ENCODE measurements at places on chromosomes 12 and 14.

DNA sequence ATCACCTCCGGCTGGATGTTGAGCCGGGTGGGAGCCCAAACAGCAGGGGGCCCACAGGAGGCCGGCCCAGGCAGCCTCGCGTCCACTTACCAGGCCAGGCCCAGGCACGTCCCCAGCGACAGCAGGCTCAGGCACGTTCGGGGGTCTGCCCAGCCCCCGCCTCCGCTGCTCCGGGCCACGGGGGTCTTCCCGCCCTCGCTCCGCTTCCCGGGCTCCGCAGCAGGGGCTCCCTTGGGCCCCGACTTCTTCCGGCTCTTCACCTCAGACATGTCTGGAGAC is 216 bp downstream of the IKBIP start:
- no peak for DNase-seq

GRCh38 chr12:11553871-11554533 is 95.5 kb upstream of the ETV6 start:
- peak; percentile 69 for DNase-seq

- DNase-seq: no peak
These were observed 548.6 kb downstream of the SLC16A7 start for GRCh38 chr12:60144395-60144794.

DNA sequence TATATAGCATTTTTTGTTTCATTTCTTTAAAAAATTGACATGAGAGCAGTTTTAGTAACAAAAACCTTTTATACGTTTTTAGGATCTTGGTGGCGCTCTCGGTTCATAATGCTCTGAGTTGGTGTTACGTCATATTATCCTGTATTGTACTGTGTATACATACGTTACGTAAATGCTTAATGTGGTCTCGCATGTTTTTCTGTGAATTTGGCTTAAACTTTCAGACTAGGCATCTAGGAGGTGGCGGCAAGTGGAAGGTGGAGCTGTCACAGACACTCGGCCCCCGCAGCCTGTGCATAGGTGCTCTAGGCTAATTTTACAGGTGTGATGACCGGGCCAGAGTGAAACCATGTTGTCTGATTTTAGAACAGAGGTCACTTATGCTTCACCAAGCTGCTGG is 60.0 kb downstream of the PPP2R5C start:
- DNase-seq: no peak

DNA sequence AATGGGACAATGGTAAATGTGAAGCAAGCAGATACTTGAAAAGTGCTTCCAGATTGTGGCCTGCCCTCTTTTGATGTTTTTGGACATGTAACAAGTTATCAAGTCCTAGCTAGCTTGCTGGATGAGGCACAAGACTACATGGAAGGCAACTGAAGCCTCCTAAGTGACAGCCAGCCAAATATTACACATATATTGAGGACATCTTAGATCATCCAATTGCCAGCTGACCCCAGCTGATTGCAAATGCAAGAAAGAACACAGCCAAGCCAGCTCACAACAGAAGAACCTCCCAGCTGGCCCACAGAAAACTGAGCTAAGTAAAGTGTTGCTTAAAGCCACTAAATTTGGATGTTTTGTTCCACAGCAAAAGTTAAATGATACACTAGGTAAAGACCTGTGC is 156.9 kb downstream of the SRGAP1 start:
- DNase-seq: no peak

DNA sequence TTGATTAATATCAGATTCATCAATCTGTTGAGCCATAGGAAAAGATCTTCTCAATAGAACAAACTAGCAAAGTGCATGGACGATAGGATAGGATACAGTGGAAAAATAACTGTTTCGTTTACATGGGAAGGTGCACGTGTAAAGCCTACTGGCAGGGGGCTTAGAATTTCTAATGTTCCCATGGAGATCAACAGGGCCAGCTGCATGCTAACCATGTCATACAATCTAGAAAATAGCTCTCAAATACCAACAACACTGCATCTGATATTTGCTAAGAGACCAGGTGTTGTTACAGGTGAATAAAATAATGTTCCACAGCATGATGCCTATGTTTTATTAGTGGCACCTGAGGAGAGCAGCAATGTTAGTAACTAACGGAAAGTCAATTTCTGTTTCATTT is 72.5 kb downstream of the ACSS3 start:
- no peak for DNase-seq

DNA sequence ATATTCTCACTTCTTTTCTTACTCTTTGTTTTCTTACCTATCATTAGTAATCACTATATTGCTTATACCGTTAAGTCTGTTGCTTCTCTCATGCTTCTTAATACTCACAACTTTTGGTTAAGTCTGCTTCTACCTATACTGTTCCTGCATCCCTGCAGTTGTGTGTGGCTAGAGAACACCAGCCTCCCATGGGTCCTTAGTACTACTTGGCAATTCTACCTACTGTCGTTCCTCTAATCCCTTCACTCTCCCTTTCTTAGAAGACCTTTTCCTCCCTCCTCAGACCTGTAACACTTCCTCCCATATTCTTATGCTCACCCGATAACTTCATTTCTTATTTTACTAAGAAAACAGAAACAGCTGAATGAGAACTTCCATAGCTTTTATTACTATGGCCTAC is 29.3 kb downstream of the CNOT2 start:
- no peak for DNase-seq

DNA sequence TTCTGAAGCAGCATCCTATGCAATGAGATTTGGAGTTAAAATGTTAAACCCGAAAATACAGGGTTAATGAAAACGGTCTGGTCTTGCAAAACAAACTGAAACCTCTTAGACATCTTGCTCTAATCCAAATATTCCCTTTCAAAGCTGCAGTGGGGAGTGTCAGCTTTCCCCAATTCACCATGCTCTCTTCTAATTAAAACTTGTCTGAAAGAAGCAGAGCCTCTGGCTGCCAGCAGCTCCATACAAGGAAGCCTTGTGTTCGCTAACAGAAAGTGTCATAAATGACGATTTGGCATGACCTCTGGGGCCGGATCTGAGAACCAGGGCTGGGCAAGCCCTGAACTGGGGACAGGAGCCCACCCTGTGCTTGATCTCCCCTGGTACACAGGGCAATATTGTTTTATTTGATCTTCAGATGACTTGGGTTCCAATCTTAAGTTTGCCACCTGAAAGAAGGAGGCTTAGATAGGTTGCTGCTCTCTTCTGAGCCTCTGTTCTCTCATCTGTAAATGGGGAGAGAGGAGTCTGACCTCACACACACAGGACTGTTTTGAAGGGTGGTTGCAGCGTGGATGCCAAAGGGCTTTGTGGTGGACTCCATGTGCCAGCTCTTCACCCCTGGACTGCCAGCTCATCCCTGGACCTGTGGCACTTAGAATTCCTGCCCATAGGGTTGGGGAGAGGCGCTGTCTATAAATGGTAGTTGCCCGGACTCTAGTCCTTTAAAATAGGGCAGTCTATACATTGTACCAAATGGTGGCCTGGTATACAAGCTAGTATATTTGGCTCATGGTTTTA is 7.8 kb downstream of the KMT5A start:
- no peak for DNase-seq

GRCh38 chr12:64998371-64999147 is 122.5 kb downstream of the WIF1 start:
- DNase-seq: peak; percentile 8

GRCh38 chr14:104169699-104170479 is 31.5 kb downstream of the KIF26A start:
- DNase-seq: no peak

GRCh38 chr14:51059032-51059431 is 35.9 kb downstream of the TRIM9 start:
- DNase-seq: no peak

GRCh38 chr12:78407722-78408121 is 456.9 kb upstream of the SYT1 start:
- no peak for DNase-seq

- no peak for DNase-seq
These were observed 23.0 kb downstream of the BTBD6 start for GRCh38 chr14:105271224-105271890.

GRCh38 chr14:58467575-58467974 is 40.1 kb downstream of the KIAA0586 start:
- DNase-seq: no peak

- peak; percentile 89 for DNase-seq
These were observed 2.0 kb downstream of the TPI1 start for GRCh38 chr12:6869049-6870021.

DNA sequence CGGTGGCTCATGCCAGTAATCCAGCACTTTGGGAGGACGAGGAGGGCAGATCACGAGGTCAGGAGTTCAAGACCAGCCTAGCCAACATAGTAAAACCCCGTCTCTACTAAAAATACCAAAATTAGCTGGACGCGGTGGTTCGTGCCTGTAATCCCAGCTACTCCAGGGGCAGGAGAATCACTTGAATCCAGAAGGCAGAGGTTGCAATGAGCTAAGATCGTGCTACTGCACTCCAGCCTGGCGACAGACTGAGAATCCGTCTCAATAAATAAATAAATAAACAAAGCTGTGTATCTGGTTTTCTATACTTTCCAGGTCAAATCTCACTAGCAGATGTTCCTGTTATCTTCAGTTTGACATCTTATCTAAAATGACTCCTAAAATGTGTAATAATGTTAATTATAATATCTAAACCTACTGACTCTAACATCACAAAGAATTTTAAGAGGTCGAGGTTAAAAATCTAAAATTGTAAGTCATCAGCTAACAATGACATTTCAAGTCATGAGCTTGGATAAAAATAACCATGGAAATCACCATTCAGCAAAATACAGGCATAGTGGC is 2.4 kb upstream of the SRP54 start:
- no peak for DNase-seq

DNA sequence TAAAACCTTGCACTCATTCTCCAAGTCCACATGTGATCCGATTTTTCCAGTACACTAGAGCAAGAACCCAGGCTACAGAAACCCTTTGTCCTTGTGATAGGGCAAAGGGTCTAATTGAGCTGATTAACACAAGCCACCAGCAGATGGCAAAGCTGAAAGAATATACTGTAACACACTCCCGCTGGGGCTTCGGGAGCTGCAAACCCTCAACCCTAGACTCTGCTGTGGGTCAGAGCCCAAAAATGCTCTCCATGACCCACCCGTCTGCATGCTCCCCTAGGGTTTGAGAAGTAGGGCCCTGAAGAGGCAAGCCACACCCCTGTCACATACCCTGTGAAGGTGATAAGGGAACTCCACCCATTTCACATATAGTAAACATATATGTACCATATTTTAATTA is 33.6 kb upstream of the PCNX1 start:
- DNase-seq: no peak

DNA sequence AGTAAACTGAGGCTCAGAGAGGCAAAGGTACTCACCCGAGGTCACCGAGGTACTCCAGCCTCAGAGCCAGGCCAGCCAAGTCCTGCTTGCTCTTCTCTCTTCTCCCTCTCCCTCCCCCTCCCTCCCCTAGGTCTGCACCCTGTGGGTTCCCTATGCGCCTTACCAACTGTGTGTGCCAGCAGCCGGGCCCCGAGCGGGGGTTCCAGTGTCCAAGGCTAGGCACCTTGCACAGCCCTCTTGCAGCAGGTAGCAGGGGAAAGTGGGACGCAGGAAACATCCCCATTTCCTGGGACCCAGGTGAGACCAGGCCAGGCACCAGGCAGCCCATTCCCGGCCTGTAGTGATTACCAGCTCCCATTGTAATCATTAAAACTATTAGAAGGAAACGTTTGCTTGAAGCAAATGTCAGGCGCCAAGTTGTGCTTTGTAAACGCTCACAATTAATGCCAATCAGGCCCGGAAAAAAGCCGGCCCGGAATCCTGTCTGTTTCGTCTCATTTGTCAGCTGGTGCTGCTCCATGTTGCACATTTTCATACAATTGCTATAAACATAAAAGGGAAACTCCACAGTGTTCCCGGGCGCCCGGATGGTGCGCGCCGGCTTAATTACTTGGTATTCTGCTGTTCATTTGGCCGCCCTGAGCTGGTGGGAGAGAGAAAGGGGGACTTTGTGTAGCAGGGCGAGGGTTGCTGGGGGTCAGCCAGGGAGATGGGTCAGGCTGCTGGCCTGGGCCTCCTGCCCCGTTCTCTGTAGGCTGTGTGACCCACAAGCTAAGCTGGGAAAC is 11.9 kb downstream of the FAM222A start:
- DNase-seq: no peak

DNA sequence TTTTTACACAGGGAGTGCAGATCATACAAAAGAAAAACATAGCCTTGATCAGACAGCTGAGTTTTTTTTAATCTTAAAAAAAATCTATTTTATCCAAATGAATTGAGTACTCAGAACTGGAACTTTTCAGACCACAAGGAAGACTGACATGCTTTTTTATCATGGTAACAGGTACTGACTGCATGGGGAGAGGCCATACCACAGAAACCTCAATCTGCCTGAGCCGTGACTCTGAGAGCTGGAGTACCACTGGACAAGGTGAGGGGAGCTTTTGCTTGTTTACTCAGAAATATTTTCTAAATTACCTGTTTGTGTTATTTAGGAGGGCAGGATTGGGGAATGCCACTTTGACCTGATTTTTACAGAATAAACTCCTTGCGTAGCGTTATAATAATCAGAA is 143.9 kb downstream of the ALX1 start:
- DNase-seq: no peak

- no peak for DNase-seq
These were observed 230.8 kb downstream of the NUAK1 start for GRCh38 chr12:105907982-105908381.

DNA sequence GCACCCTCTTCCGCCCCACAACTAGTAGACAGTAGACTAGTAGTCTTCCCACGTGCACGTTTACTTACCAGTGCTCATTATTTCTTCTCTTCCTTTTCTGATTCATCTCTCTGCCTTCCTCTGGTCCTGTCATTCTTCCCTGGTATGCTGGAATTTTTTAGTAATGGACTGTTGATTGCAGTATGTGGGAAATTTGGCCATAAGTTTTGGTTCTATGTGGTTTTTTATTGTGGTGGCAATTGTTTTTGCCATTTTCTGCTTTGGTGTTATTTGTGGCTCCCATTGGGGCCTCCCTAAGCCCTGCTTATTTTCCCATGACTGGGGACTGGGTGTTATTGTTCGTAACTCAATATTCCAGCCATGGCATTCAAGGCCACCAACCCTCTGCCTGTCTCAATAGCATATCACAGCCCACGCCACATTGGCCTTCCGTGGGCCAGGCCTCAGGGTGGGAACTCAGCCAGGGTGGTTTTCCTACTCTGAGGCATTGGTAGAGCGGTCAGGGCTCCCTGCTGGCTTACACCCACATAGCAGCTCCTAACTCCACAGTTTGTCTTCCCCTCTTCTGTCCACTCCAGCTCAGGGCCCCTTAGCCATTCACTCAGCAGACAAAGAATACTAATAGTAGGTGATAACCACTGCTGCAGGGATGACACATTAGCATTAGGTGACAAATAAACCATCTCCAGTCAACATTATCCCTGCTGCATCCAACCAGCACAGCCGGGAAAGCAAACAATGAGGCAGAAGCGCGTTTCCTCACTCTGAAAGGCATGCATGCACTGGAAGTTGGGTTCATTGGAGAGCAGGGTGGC is 321.5 kb downstream of the CACNA1C start:
- DNase-seq: no peak

All from ACHN (cell line).